Left cardiac atrium (tissue), 4 donors: ENCODE measurements at places on chromosomes 16 and 17. TPM values are rescaled to one million over a fixed set of nuclear protein-coding genes. Genes with fewer than 3 reads are reported as not detected.

DNA sequence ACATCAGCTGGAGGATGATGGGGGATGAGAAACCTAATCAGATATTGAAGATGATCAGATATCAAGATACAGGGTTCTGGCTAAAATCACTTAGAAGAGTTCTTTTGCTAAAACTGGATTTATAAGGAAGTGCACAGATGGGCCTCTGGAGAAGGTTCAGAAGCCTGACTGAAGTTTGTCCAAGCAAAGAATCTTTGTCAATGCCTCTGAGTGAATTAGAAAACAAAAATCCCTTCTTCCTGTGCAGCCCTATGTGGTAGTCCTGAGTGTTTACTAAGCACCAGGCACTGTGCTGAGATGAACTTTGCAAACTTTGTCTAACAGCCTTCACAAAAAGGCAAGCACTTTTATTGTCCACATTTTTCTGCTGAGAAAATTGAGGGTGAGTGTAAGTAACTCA is 11.4 kb upstream of the CENPV start:
- DNase-seq = no peak

DNA sequence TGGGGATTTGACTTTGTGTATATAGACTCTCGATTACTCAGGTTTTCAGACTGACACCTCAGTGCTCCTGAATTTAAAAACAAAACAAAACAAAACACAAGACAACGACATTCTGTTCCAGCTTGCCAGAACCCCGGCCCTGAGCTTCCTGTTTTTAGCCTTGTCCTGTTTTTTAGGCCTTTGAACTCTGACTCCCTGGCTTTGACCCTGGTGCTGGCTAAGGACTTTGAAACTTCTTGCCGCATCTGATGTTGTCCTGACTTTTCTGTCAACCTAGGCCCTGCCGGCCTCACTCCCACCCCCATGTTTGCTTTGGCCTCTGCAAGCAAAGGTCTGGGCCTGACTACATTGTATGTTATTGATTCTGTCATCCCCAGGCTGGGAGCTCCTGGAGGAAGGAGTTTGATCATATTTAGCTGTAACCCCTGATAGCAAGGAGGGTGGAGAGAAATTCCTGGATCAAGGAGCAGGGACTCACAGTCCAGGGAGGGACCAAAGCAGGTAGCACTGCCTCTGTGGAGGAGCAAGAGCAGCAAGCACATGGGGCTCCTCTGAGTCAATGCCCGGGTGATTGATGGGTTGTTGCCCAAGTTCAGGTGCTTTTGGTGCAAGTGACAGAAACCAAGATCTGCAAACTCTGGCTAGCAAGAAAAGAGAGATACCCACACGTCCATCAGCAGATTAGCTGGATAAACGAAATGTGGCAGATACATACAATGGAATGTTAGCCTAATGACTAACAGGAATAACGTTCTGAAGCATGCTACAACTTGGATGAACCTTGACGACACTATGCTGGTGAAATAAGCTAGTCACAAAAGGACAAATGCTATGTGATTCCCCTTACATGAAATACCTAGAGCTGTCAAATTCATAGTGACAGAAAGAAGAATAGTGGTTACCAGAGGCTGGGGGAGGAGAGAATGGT is 7.7 kb downstream of the CCL16 start:
- peak; percentile 29 for DNase-seq

GRCh38 chr17:39625198-39625785 is 1.5 kb upstream of the PPP1R1B start:
- DNase-seq = no peak

The CUEDC1 gene
- total RNA-seq = 45.5 TPM

DNA sequence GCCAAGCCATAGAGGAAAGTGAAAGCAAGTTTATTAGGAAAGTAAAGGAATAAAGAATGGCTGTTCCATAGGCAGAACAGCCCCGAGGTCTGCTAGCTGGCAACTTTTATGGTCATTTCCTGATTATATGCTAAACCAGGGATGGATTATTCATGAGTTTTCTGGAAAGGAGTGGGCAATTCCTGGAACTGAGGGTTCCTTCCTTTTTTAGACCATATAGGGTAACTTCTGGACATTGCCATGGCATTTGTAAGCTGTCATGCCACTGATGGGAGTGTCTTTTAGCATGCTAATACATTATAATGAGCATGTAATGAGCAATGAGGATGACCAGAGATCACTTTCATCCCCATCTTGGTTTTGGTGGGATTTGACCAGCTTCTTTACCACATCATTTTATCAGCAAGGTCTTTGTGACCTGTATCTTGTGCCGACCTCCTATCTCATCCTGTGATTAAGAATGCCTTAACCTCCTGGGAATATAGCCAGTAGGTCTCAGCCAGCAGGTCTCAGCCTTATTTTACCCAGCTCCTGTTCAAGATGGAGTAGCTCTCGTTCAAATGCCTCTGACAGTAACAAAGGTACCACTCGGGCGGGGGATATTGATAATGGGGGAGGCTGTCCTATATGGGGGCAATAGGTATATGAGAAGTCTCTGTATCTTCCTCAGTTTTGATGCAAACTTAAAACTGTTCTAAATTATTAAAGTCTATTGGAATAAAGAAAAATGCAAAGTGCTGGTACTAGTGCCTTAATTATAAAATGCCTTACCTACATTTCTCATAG is 38.9 kb upstream of the HELZ start:
- no peak for DNase-seq

DNA sequence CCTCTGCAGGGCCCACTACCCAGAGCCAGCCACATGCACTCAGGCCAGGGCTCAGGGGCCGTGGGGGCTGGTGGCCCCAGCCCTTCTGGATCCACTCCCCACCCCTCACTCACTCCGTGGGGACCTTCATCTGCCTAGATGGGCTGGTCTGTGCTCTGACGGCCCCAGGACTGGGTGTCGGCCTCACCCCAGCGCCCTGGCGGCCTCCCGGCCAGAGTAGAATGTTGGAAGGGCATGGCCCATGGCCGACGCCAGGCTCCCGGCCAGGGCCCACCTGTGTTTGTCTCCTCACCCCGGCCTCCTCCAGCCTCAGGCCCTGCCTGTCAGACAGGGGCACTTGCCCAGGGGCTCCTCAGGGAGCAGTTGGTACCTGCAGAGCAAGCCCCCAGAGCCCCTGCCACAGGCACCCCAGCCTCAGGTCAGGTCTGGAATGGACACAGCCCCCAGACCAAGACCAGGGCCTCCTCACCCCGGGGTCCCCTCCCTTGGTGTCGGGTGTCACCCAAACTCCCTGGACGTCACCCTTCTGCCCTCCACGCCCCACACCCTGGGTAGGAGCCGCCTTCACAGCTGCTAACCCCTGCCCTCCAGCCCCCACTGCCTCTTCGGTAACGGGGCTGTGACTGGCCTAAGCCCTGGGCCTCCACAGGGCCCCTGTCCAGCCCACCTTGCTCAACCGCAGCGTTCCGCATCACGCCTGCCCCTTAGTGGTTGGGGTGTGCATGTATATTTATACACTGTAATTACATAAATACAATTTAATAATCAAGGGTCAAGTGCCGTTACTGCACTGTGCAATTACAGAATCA is 3.0 kb upstream of the CDH15 start:
- no peak for DNase-seq
